ENCODE measurements at places on chromosomes 4 and X. TPM values are rescaled to one million over a fixed set of nuclear protein-coding genes. Genes with fewer than 3 reads are reported as not detected.

SLITRK2 gene
- 0.51 TPM for total RNA-seq

USP27X gene
- total RNA-seq, result 2.8 TPM

DMD gene
- 173 TPM for total RNA-seq

MXRA5 gene
- total RNA-seq, result 3.1 TPM

CRLF2 gene
- not detected for total RNA-seq

ADH4 gene
- total RNA-seq, result not detected

P2RY10 gene
- total RNA-seq, result 0.23 TPM

STK32B gene
- 0.25 TPM for total RNA-seq

SMARCA5 gene
- total RNA-seq, result 39.0 TPM

SCML1 gene
- total RNA-seq, result 9.1 TPM

H2BW2 gene
- not detected for total RNA-seq

CT45A2 gene
- not detected for total RNA-seq
